Right lung (tissue), 10 donors: ENCODE measurements at places on chromosomes 2 and 18.

DNA sequence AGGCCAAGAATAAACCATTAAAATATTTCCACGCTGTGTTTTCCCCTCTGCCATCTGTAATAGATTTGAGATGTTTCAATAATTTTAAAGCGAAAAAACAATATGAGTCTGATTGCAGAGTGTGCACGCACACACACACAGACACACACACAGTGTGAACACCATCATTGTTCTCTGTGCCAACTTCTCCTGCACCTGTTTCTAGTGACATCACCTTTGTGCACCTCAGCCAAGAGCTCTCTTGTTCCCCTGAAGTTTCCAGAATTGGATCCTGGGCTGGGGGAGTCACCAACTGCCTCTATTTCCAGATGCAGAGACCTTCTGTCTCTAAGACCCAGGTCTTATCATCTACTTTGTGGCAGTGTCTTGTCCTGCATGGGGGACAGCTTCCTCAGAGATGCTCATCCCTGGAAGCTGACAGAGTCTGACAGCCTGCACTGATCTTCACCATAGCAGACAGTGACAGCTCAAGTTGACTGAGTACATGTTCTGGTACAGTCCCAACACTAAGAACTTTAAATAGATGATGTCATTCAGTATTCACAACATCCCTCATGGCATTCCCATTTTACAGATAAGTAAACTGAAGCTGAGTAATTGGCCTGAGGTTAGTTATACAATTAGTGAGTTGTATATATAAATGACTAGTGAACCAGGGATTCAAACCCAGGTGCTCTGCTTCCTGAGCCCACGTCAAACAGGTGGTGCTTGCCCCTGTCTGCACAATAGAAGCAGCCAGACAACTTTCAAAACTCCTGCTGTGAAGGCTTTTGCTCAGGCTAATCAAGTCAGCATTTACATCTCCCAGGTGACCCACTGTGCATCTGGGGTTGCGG is 39.4 kb downstream of the ACOXL start:
- no peak for DNase-seq

GRCh38 chr18:50358844-50359243 is 16.0 kb upstream of the SKA1 start:
- no peak for DNase-seq

- DNase-seq: no peak
These were observed 95.7 kb downstream of the ASXL3 start for GRCh38 chr18:33673689-33674088.

DNA sequence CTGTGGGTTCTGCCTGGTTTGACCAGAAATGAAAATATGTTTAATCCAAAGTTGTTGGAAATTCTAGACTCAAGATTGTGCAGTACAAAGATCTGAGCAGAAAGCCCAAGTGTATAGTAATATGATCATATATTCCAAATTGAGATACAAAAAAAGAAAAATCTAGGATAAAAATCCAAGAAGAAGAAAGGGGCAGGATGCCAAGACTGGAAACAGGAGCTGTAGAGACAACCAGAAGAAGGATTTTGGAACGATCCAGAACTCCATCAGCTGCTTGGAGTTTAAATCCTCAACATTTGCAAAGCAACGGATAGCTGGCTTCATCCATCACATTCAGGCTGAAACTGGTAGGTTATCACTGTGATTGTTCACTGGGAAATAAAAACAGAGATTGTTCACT is 333.6 kb upstream of the UBE2E3 start:
- DNase-seq: no peak

- DNase-seq: no peak
These were observed 179.1 kb upstream of the LYPD1 start for GRCh38 chr2:132849118-132849517.

DNA sequence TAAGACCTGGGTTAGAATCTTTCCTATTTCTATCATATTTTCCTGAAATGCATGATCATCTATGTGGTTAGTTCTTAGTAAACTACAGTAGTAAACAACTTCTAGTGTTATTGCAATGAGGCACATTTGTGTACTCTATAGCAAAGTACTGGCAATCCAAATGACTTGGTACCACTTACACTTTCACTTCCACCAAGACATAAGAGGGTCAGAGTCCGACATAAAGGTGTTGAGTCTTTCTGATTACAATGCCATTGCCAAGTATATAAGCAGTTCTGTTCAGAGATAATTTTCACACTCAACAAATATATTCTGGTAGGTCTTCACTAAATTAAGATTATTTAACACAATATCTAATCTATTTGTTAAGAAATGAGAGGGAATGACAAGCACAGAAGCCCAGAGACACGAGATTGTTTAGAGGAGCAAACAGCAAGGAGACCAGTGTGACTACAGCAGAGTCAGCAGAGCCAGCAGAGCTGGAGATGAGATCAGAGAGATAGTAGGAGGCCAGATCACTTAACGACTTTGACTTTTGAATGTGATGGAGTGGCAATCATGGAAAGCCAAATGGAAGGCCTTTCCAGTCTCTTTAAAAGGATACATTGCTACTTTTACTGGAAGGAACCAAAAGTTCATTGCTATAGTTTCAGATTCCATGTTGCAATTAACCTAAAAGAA is 27.5 kb downstream of the SOS1 start:
- no peak for DNase-seq

GRCh38 chr2:233263045-233263570 is 11.6 kb downstream of the ATG16L1 start:
- no peak for DNase-seq

DNA sequence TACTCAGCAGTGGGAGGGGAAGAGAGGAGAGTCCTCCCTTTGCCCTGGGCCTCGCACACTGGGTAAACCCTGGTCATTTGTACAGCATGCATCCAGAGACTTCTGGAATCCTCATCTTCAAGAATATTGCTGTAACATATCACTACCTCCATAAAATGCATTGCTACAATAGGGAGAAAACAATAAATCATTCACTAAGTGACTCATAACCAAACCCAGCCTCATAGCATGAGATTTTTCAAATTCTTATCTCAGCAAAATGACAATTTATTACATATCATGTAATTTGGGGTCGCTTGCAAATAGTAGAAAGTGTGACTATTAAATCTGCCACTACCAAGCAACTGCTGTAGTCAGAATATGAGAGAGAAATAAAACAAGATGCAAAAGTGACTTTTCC is 189.4 kb downstream of the ALK start:
- DNase-seq: no peak

GRCh38 chr18:24006712-24007313 is 7.7 kb upstream of the TTC39C start:
- no peak for DNase-seq

GRCh38 chr18:52826994-52827393 is 487.0 kb downstream of the DCC start:
- no peak for DNase-seq

GRCh38 chr2:216490061-216490460 is 8.6 kb upstream of the RPL37A start:
- no peak for DNase-seq

- no peak for DNase-seq
These were observed 53.3 kb downstream of the CCDC148 start for GRCh38 chr2:158403237-158403636.

GRCh38 chr2:3212984-3213383 is 164.6 kb downstream of the EIPR1 start:
- DNase-seq: no peak

GRCh38 chr2:163528640-163529217 is 207.1 kb downstream of the FIGN start:
- DNase-seq: no peak

- no peak for DNase-seq
These were observed 61.5 kb upstream of the L3MBTL4 start for GRCh38 chr18:6476190-6476589.

GRCh38 chr2:68796295-68796905 is 61.8 kb downstream of the ARHGAP25 start:
- no peak for DNase-seq

DNA sequence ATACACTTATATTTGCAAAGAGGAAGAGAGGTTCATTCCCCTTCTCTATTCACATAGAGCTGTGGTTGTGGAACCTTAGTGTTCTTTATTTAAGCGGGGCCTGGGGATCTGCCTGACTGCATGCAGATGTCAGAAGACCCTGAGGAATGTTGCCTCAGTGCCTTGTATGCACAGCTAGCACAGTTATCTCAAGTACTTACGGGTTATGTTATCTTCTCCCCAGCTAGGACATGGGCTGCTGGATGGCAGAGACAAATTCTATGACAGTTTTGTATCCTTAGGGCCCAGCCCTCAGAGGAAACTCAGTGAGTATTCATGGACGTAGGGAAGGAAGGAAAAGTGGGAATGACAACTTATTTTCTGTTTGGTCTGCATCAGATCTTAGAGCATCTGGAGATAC is 37.7 kb upstream of the RTN4 start:
- DNase-seq: no peak

DNA sequence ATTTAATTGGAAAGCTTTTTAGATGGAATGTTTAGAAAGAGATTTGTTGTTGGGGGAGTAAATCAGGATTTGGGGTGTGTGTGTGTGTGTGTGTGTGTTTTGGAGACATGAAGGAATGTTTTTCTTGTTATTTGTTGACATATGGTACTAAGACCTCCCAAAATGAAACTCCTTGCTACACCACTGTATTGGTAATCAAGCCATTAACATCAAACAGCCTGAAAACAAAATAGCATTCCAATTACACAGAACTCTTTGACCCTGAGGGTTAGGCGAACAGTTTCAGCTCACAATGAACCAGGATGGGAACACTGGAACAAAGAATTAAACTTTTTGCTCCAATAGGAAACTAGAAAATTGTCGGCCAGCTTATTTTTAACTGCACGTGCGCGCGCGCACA is 41.7 kb upstream of the DARS1 start:
- DNase-seq: no peak

DNA sequence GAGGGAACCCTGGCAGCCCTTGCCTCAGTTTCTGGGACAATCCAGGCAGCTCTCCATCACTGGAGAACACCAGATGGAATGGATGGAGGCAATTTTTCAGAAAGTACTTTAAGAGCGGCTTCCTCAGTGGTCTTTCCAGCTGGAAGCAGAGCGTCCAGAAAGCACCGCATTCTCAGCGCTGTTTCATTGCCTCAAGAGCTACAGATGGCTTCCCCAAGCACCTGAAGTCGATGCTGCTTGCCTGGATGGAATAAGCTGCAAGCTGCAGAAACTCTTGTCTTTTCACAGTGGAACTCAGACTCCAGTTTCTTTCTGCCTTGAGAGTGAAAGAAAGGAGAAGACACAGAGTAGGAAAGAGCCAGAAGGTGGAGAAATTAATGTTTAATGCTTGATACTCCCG is 766.9 kb downstream of the TDRD15 start:
- no peak for DNase-seq
